ENCODE measurements at places on chromosomes 4 and X. TPM values are rescaled to one million over a fixed set of nuclear protein-coding genes. Genes with fewer than 3 reads are reported as not detected.

DNA sequence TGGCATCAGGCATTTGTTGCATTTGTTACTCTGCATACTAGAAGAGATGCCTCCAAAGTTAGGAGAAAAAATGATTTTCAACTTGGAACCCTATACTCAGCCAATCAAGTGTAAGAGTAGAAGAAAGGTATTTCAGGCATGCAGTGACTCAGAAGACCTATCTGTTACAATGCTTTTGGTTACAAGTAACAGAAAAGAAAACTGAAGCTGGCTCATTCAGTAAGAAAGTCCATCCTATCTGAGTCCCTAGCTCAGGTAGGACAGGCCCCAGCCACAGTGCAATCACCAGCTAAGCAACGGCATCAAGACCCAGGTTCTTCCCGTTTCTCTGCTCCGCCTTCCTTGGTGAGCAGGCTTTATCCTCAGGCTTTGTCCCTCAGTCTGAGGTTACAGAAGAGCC lies 23.3 kb downstream of the MECP2 start:
- no peaks in the 10 kb centered on the region for H3K36me3 ChIP-seq
- no peak overlapping the region for H3K27ac ChIP-seq
- no peak for DNase-seq
- H3K27me3 ChIP-seq = peaks cover 10% of the 10 kb centered on the region
- H3K4me1 ChIP-seq = peaks cover 19% of the 10 kb centered on the region

DNA sequence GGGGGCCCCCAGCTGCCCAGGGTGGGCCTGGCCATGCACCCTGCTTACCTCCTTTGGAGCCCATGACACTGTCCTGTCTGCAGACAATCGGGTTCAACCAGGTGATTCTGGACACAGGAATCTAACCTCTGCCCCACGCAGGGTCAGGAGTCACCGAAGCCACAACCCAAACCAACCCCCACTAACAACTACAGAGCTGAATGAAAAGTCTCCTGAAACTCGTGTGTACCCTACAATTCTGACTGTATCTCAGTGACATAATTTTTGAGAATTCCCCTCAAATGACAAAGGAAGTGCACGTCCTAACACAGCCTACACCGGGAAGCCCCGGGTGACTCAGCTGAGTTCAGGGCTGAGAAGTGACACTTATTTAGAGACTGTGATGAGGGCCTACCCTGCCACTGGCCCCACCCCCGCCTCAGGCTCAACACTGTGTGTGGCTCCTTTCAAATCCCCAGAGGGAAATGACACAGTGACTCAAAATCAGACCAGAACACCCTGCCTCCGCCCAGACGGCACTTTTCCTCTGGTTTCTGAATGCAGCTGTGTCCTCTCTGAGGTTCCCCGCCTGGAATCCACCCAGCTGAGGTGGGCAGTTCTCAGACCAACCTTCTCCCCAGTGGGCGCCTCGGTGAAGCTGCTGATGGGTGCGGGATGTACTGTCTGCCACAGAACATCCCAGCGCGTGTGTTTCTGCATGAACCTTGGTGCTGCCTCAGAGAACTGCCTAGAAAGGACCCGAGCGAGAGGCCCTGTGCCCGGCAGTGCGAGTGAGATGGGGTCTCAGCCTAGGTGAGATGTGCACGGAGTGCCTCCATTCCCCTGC lies 9.9 kb downstream of the TNIP2 start:
- H3K4me3 ChIP-seq = no peak overlapping the region
- H3K4me1 ChIP-seq = peaks cover 18% of the 10 kb centered on the region
- peak; percentile 63 for DNase-seq
- no peaks in the 10 kb centered on the region for H3K27me3 ChIP-seq

DNA sequence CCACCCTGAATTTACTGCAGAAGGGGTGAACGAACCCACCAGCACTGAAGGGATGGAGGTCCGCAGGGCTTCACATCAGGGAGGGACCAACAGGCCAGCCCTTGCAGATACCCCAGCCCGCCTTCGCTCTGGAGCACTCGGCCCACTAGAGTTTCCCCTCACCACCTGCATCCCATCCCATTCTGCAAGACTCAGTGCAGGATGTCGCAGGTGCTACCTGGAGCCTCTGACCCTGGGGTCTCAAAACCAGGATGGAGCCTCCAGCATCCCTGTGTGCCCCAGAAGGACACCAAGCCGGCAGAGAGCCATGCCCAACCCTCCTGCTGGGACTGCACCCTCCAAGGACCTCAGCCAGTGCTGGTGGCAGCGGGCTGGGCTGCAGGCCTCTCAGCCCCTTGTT lies 57.6 kb upstream of the ADRA2C start:
- H3K27ac ChIP-seq = no peak overlapping the region
- peaks cover 59% of the 10 kb centered on the region for H3K27me3 ChIP-seq
- H3K36me3 ChIP-seq = no peaks in the 10 kb centered on the region
- DNase-seq = no peak

GRCh38 chrX:122813876-122814275 lies 370.2 kb upstream of the GRIA3 start:
- H3K27me3 ChIP-seq = no peaks in the 10 kb centered on the region
- H3K36me3 ChIP-seq = no peaks in the 10 kb centered on the region
- no peak overlapping the region for H3K27ac ChIP-seq
- H3K4me1 ChIP-seq = no peaks in the 10 kb centered on the region

GRCh38 chrX:102765217-102765616 lies 44.7 kb downstream of the GPRASP3 start:
- no peaks in the 10 kb centered on the region for H3K27me3 ChIP-seq
- H3K36me3 ChIP-seq = no peaks in the 10 kb centered on the region
- no peak overlapping the region for H3K27ac ChIP-seq
- peaks cover 6% of the 10 kb centered on the region for H3K4me1 ChIP-seq
- DNase-seq = peak; percentile 21

DNA sequence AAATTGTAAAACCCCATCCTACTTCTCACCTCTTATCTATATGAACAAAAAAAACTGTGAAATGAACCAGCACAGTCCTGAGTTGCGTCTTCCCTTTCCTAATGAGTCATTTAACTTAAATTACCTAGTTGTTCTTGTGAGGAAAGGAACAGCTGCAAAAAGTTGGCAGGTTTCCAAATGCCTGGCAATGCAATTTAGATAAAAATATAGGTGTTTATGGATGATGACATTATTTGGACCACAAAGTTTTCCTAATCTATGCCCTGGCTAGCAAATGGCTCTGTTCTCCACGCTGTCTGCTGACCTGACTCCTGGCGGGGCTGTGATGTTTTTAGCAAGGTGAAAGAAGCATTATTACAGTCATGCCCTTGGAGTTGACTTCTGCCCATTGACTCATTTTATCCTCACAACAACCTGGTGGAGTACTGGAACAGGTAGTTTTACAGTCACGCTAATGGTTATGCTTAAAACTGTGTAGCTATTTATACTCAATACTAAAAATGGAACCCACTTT lies 29.8 kb upstream of the RELL1 start:
- peaks cover 14% of the 10 kb centered on the region for H3K4me1 ChIP-seq
- no peak overlapping the region for H3K4me3 ChIP-seq
- H3K27ac ChIP-seq = peak overlapping the region; percentile 58
- H3K36me3 ChIP-seq = no peaks in the 10 kb centered on the region
- H3K27me3 ChIP-seq = no peaks in the 10 kb centered on the region

- no peaks in the 10 kb centered on the region for H3K27me3 ChIP-seq
- H3K4me1 ChIP-seq = no peaks in the 10 kb centered on the region
- DNase-seq = no peak
- no peak overlapping the region for H3K4me3 ChIP-seq
- no peak overlapping the region for H3K27ac ChIP-seq
These were observed 6.0 kb downstream of the HMGN5 start for GRCh38 chrX:81195712-81196111.

FAM47E gene
- 4.0 TPM for total RNA-seq

GPR34 gene
- total RNA-seq = 4.3 TPM

AR gene
- 7.3 TPM for total RNA-seq

IL1RAPL1 gene
- total RNA-seq = 0.21 TPM

FHDC1 gene
- 0.38 TPM for total RNA-seq

FAT4 gene
- 8.4 TPM for total RNA-seq

Data from psoas muscle (tissue), 8 donors.